ENCODE measurements at places on chromosomes 12 and 14. TPM values are rescaled to one million over a fixed set of nuclear protein-coding genes. Genes with fewer than 3 reads are reported as not detected.

Gene PPP4R4
- total RNA-seq, result 35.5 TPM

Gene LGR5
- 5.1 TPM for total RNA-seq

Gene C12orf50
- not detected for total RNA-seq

Gene CMKLR1
- total RNA-seq, result 0.04 TPM

DNA sequence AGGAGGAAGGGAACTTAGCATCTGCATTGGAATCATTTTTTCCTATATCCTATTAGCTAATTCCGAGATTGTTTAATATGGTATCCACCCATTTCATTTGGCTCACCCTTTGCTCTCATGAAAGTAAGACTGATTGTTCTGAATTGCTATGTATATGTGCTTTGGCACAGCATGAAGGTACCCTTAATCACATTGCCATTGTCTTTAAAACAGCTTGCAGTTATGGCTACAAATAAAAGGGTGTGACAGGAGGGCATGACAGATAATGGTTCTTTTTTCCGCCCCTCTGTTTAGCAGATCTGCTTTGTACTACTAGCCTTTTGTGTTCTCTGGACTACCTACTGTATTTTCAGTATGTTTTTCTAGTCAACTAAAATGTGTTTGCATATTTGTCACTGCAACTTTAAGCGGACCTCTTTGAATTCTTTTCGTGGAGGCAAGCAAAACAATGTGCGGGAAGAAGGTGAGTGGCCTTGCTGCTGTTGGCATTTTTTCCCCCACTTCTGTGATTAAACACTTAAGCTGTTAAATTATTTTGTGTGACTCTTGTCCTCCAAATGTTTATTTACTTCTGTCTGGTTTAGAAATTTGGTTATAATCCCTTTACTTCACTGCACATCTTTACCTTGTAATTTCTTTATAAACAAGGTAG, 35.8 kb downstream of the FBXO34 start:
- no peak for DNase-seq

DNA sequence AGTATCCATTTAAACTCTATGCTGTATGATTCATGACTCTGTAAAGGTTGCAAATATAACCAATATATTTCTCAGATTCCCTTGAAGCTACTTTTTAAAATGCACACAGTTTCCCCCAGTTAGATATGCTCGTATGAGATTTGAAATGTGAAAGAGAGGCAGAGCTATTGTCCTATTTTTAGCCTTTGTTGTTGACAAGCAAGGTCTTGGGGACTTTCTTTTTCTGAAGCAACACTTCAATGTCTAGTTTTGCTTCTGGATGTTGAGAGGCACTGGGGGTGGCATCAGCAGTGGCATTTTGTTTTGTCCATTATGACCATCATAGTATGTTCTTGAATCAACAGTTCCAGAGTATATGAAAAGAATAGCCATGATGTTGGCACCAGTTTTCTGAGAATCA, 63.4 kb downstream of the ASCL1 start:
- DNase-seq, result no peak

DNA sequence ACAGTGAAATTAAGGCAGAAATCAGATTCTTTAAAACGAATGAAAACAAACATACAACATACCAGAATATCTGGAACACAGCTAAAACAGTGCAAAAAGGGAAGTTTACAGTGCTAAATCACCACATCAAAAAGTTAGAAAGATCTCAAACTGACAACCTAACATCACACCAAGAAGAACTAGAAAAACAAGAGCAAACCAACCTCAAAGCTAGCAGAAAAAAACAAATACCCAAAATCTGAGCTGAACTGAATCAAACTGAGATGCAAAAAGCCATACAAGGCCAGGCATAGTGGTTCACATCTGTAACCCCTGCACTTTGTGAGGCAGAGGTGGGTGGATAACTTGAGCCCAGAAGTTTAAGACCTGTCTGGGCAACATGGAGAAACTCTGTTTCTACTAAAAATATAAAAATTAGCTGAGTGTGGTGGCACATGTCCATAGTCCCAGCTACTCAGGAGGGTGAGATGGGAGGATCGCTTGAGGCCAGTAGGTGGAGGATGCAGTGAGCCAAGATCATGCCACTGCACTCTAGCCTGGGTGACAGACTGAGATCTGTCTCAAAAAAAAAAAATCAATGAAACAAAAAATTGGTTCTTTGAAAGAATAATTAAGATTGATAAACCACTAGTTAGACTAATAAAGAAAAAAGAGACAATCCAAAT, 33.2 kb upstream of the LDHB start:
- no peak for DNase-seq

DNA sequence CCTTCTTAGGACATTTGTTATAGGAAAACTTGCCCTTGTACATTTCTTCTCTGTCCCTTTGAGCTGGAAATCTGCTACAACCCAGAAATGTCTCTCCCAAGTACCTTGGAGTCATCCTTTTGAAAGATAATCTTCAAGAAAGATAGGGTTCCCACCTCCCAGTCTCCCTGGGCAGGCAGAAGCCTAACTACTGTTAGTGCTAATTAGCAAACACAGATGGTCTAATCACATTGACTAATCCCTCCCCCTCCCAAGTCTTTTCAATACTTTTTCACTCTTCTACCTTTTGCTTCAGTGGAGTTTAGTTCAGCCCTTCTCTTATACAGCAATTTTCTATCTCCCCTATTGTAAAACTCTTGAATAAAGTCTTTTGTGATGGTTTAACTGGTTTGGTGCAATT, 129.8 kb upstream of the PPFIA2 start:
- no peak for DNase-seq

GRCh38 chr14:100892496-100893227, 10.9 kb downstream of the RTL1 start:
- DNase-seq, result no peak

DNA sequence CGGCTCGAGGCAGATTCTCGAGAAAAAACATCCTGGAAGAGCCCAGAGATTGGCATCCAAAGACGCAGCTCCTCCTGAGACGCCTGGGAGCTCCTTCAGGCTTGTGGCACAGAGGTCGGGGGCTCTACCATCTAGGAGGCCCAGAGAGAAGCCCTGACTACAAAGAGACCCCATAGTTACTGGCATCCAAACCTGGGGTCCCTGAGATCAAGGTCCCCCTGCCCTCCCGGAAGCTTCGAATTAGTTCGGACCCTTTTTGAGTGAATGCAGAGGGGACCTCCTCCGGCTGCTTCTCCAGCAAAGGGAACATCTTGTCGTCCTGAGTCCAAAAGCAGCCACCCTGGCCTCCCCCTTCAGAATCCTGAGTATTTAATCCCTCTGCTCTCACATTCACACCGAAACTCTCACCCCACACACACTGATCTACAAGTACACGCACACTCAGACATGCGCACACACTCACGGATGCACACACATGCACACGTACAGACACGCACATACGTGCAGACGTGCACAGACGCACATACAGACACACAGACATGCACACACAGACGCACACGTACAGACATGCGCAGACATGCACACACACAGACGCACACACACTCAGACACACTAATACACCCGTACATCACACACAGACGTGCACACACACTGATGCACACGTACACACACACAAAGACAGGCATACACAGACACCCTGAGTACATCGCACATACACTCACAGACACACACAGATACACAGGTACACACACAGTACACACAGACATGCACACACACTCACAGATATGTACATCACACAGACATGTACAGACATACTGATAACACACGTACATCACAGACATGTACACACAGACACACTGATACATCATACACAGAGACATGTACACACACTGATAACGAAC, 5.9 kb downstream of the ZNF605 start:
- DNase-seq, result no peak
